ENCODE measurements at places on chromosomes 6 and 20.

DNA sequence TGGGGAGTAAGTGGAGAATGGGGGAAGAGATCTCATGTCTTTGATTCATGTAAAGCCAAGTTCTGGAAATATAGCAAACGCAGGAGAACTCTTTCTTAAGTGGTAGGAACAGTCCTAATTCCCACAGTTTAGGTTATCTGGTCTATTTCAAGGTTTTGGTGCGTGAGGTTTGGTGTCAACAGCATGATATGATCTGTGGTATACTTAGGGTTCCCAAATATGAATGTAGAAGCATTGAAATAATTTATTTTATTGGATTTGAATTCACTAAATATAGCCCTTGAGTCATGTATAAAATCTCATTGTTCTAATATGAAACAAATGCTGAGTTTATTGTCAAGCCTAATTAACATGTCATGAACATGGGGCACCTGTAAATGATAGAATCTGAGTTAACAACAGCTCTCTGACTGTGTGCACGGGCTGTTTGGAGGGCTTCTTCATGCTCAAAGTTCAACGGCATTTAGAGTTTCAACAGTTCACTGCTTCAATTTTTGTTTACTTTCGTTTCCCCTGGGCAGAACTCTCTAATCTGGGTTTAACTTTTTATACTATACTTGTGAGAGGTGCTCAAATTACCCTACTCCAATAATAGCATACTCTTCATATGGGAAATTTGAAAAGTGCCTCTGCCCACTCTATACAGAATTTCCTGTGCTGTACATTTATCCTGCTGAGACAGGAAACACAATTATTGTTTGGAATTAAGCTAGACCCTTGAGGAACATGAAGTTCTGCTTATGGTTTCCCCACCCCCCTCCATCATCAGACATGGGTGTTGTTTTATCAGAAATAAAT is 236.3 kb upstream of the ZNF217 start:
- DNase-seq = no peak

- no peak for DNase-seq
These were observed 77.5 kb downstream of the CDH22 start for GRCh38 chr20:46230801-46231282.

- DNase-seq = no peak
These were observed 773.9 kb upstream of the MMS22L start for GRCh38 chr6:98056955-98057354.

- no peak for DNase-seq
These were observed 71.5 kb upstream of the LAMP5 start for GRCh38 chr20:9442858-9443257.

GRCh38 chr6:21348146-21348503 is 245.4 kb upstream of the SOX4 start:
- DNase-seq = no peak

DNA sequence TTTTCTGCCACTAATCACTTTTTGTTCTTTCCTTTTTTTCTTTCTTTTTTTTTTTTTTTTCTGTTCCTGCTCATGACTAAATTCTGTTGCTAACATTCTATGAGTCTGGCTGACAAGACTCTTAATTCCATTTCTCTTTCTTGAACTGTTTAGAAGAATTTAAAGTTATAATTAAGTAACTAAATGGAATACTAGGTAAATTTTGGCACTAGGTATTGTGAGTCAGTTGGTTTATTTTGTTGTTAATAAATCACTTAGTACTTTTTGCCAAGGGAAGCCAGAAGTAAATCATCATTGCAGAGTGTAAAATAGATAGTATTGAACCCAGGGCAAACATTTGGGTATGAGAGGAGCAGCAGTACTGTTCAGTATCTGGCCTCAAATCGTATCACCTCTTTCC is 42.0 kb upstream of the PRDM1 start:
- no peak for DNase-seq

DNA sequence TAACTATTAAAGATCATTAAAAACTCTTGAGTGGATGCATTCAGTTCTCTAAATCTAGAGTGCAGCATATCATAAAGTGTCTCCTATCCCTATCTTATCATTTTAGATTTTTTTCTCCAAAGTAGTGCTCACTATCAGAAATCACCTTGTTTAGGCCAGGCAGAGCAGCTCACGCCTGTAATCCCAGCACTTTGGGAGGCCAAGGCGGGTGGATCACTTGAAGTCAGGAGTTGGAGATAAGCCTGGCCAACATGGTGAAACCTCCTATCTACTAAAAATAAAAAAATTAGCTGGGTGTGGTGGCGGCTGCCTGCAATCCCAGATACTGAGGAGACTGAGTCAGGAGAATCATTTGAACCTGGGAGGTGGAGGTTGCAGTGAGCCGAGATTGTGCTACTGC is 368.9 kb downstream of the PRKN start:
- DNase-seq = no peak

- no peak for DNase-seq
These were observed 122.3 kb downstream of the NKAIN2 start for GRCh38 chr6:123925842-123926399.

- DNase-seq = no peak
These were observed 343.0 kb downstream of the CDKAL1 start for GRCh38 chr6:20877008-20877937.
